ENCODE measurements at places on chromosomes 6 and 20.

GRCh38 chr6:20678831-20679352, 144.6 kb downstream of the CDKAL1 start:
- H3K27ac ChIP-seq, result no peak overlapping the region
- no peak for DNase-seq
- no peak overlapping the region for H3K4me3 ChIP-seq
- H3K36me3 ChIP-seq, result no peaks in the 10 kb centered on the region
- no peaks in the 10 kb centered on the region for H3K4me1 ChIP-seq

DNA sequence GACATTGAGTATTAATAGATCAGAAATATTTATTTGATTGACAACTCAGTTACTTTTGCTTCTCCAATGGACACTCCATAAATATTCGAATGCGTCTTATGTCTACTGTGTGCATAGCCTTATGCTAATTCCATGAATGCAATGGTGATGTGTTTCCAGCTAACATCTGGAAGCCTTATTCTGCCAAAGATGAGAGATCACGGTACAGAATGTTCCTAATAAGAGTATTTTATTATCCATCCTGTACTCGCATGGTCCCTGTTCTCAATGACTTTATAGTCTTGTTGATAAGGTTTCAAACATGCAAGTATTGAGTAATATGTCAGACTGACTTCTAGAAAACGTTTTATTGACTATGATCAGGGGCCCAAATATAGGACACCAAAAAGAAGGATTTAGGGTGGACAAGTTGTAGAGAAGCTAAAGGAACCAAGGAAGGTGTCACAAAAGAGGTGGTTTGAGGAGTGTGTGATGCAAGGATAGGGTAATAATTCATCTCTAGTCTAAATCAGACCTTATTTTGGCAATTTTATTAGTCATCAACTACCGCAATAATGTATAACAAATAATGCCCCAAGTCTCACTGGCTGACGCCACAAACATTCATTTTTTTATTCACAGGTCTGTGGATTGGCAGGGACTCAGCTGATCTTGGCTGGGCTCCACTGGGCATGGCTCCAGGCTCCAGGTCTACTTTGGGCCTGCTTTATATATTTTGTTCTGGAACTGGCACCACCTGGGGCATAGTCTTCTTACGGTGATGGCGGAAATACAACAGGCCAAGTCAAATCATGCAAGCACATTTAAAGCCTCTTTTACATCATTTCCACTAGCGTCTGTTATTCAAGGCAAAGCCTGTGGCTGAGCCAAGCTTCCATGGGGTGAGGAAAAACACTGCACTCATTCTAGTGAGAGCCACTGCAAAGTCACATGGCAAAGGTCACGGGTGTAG, 24.5 kb upstream of the CD83 start:
- H3K4me1 ChIP-seq, result no peaks in the 10 kb centered on the region
- no peaks in the 10 kb centered on the region for H3K36me3 ChIP-seq
- no peak overlapping the region for H3K4me3 ChIP-seq
- no peaks in the 10 kb centered on the region for H3K27me3 ChIP-seq

- DNase-seq, result no peak
- no peak overlapping the region for H3K27ac ChIP-seq
- H3K36me3 ChIP-seq, result no peaks in the 10 kb centered on the region
- H3K27me3 ChIP-seq, result peaks cover 3% of the 10 kb centered on the region
- no peak overlapping the region for H3K4me3 ChIP-seq
Measured at GRCh38 chr6:93337014-93337413, 82.3 kb downstream of the EPHA7 start.

DNA sequence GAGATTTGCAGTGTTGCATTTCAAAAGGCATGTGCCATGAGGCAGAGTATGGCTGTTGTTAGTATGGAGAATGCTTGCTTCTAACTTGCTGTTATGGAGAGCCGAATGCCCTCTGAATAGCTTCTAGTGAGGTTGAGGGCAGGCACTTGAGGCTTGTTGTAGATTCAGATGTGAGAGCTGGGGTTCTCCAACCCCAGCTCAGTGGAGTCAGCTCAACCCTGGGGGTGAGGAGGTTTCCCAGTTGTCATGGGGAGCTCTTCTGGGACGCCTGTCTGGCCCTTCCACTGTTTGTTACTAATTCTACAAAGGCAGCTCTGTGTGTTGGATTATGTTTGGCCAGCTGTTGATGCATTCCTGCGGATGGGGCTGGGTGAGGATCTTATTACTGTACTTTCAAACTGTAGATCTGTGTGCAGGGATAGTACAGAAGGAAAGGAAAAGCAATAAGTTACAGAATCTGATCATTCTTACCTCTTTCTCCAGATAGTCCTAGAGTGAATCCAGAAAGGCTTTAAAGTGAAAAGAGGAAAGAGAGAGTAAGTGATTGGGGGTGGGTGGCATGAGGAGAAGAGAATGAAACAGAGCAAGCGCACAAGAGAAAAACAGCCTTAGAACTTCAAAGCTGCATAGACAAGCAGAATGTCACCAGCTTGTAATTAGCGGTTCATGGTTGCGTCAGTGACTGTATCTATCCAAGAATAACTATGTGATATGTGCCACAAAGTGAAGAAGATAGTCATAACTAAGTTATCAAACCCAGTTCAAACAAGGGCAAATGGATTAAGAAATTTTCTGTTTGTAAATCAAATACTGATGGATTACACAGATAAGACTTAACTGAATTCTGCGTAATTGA, 148.7 kb downstream of the PRL start:
- no peaks in the 10 kb centered on the region for H3K36me3 ChIP-seq
- H3K4me1 ChIP-seq, result peaks cover 5% of the 10 kb centered on the region
- no peaks in the 10 kb centered on the region for H3K27me3 ChIP-seq
- no peak for DNase-seq
- no peak overlapping the region for H3K27ac ChIP-seq

DNA sequence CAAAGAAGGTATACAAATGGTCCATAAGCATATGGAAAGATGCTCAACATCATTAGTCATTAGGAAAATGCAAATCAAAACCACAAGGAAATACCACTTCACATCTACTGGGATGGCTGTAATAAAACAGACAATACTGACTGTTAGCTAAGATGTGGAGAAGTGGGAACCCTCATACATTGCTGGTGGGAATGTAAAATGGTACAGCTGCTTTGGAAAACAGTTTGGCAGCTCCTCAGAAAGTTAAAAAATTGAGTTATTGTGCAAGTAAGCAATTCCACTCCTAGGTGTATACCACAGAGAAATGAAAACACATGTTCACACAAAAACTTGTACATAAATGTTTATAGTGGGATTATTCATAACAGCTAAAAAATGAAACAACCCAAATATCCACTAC, 173.0 kb upstream of the JAG1 start:
- no peak overlapping the region for H3K27ac ChIP-seq
- H3K36me3 ChIP-seq, result no peaks in the 10 kb centered on the region
- DNase-seq, result no peak
- no peak overlapping the region for H3K4me3 ChIP-seq
- no peaks in the 10 kb centered on the region for H3K4me1 ChIP-seq

- H3K27ac ChIP-seq, result peak overlapping the region; percentile 68
- H3K36me3 ChIP-seq, result no peaks in the 10 kb centered on the region
- no peak overlapping the region for H3K4me3 ChIP-seq
- peaks cover 2% of the 10 kb centered on the region for H3K4me1 ChIP-seq
- H3K27me3 ChIP-seq, result no peaks in the 10 kb centered on the region
Measured at GRCh38 chr6:139765825-139766285, 391.4 kb upstream of the CITED2 start.

DNA sequence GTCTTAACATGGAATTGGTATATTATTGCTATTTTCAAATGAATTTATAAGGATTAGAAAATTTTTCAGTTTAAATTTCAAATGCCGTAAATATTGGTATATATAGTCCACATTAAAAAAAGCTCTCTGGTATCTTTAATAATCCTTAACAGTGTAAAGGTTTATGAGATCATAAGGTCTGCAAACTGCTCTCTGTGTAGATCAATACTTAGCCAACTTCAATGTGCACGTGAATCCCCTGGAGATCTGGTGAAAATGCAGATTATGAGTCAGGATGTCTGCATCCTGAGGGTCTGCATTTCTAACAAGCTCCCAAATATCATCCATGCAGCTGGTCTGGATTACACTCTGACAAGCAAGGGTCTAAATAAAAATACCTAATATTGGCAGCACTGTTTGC, 43.5 kb downstream of the LAMA4 start:
- H3K4me3 ChIP-seq, result no peak overlapping the region
- DNase-seq, result no peak
- H3K27me3 ChIP-seq, result no peaks in the 10 kb centered on the region
- peaks cover under 1% of the 10 kb centered on the region for H3K4me1 ChIP-seq
- no peak overlapping the region for H3K27ac ChIP-seq

Data from ovary (tissue), 10 donors.